Panc1 (cell line): ENCODE measurements at places on chromosomes 4 and X. TPM values are rescaled to one million over a fixed set of nuclear protein-coding genes. Genes with fewer than 3 reads are reported as not detected.

GRCh38 chrX:39757971-39758370 is 339.8 kb downstream of the BCOR start:
- no peak for DNase-seq

Gene ETDA
- not detected for total RNA-seq

GRCh38 chrX:46325312-46325877 is 219.8 kb downstream of the ZNF674 start:
- DNase-seq: no peak

DNA sequence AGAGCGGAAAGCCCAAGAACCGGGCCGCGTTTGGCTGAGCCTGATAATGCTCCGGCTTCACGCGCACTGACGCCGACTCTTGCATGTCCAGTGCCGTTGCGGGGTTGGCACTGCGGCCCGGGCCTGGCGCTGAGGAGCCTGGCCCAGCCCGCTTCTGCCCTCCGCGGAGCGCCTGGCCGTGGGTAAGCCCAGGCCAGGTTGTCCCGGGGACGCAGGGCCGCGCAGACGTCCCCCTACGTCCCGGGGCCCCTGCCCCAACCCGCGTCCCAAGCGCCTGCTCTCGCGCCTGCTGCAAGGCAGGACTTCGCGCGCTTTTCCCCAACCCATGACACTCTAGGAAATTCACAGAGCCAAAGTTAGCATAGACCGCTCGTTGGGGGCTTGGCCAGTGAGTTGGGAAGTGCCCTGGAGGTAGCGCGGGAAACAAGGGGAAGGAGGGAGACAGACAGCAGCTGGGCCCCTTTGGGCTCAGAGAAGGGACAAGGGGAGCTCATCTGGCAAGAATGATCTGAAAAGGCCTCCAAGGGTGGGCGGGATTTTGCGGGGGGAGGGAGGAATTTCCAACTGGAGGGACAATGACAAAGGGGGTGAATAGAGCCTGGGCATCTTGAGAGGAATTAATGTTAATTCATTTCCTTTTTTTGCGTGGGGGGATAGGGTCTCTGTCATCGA is 665 bp upstream of the LRPAP1 start:
- no peak for DNase-seq

DNA sequence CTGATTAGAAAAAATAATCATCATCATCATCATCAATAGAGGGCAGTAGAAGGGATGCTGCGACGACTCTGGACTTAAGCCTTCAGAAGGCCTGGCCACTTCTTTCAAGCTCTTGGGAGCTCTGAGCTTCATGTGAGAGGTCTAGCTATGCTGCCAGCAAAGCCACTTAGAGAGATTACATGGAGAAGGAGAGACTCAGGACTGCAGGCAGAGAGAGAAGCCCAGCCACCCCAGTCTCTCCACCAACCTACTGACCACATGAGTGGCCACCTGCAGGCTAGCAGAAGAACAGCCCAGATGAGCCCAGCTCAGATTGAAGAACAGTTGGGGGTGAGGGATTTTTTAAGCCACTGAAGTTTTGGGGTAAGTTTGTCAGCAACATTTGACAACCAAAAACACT is 17.1 kb upstream of the TMEM150C start:
- no peak for DNase-seq

GRCh38 chr4:156775813-156776212 is 195.8 kb downstream of the PDGFC start:
- no peak for DNase-seq

- DNase-seq: no peak
These were observed 193.1 kb downstream of the LDB2 start for GRCh38 chr4:16705341-16705740.

Gene H2BW2
- total RNA-seq: not detected

DNA sequence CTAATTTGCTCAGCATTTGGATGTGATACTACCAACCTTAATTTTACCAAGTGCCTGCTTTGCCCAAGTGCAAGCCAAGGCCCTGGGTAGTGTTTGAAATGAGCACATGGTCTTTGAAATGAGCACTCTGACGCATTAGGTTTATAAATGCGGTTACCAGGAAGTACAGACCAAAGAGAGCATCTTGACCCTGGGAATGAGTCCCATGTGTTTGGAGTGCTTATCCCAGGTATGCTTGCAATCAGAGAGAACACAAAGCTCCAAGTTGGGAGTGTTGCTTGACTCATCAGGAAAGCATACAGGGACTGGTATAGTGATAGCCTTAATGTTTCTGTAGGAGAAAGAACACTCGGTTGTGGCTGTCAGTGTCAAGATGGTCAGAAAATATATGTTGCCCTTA is 203.6 kb upstream of the MAMLD1 start:
- DNase-seq: no peak

DNA sequence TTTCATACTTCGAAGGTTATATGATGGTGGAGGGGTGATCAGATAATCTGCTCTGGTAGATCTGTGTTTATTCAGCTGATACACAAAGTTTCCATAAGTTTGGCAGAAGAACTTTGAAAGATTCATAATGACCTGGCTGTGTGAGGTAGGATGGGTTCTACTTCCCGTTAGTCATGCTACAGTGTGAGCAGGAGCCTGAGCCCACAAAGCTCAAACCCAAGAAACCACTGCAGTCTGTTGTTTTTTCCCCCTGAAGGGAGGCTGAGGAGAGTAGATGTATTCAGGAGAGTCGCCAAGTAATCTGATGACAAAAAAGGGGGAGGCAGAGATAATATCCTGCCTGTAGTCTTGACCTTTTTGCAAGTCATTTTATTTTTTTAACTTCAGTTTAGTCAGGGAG is 52.8 kb upstream of the PPP3CA start:
- no peak for DNase-seq

GRCh38 chr4:139916041-139916440 is 237.9 kb downstream of the MAML3 start:
- no peak for DNase-seq
